Common myeloid progenitor, CD34-positive (primary cell): ENCODE measurements at places on chromosomes 1 and 21.

DNA sequence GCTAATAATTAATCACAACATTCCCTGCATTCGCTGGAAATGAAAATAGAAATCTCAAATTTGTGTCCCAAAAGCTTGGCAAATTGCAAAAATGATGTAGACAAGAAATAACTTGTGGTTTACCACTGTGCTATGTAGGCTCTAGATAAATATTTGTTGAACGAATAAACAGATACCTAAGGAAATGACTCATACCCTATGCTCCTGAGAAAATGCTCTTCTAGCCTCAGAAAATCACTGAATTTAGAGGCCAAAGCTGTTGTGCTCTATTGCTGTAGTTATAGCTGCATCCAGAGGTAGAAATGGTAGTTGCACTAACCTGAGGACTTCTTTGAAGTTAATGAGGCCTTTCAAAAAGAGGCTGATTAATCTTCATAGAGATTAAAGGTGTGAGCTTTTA lies 142.0 kb upstream of the ZNHIT6 start:
- peak; percentile 57 for DNase-seq

GRCh38 chr1:47708019-47708535 lies 270.2 kb downstream of the FOXD2 start:
- no peak for DNase-seq

DNA sequence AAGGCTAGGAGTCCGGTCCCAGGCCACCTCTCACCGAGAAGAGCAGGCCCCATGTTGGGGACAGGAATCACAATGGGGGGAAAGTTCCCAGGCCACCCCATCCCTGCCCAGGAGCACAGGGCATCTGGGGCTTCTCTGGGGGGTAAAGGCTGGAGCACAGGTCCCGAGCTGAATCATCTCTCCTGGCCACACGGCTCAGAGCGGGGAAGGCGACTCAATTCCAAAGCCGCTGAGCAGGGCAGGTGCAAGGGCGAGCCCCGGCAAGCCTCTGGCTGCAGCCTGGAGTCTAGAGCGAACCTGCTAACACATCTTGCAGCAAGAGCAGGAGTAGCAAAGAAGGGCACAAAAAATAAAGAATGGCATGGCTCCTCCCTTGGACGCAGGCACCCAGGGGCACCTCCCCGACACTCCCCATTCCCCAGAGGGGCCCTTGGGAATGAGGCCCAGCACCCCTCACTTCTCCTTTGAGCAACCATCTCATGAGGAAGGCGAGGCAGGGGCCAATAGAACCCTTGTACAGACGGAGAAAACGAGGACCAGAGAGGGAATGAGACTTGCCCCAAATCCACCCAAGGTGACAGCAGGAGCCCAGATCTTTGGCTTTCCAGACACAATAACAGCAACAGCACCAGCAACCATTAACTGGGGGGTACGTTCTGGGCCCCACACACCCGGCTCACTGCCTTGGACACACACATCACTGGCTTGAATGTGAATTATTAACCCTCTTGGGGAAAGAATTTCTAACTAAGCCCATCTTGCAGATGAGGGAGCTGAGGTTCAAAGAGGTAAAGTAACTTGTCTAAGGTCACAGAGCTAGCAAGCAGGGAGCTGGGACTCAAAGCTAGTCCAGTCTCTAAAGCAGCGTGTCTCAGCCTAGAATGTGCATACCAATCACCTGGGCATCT lies 20.7 kb upstream of the ALDH4A1 start:
- no peak for DNase-seq

DNA sequence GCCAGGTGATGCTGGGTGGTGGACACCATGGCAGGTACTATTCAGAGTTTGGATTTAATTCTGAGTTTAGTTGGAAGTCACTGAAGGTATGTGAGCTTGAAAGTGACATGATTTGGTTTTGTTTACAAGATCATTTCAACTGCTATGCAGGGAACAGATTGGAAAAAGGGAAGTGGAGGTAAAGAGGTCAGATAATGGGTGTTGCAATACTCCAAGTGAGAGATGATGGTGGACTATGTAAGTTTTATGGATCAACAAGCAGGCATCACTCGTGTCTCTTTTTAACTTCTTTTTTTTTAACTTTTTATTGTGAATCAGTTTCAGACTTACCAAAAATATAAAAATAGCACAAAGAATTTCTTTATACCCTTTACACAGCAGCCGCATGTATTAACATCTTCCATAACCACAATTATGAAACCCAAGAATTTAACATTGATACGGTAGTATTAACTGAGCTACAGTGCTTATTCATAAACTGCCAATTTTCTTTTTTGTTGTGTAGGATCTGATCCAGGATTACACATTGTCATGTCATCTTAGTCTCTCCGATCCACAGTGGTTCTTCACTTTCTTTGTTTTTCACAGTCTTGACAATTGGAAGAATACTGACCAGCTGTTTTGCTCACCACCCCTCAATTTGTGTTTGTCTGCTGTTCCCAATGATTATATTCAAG lies 24.9 kb upstream of the NHLH2 start:
- DNase-seq, result no peak

- DNase-seq, result peak; percentile 25
Observed at GRCh38 chr1:52569449-52570210, 16.7 kb upstream of the TUT4 start.

- DNase-seq, result peak; percentile 23
Observed at GRCh38 chr1:178934546-178934945, 63.7 kb upstream of the ANGPTL1 start.

- DNase-seq, result no peak
Observed at GRCh38 chr21:29350246-29350779, 51.6 kb downstream of the BACH1 start.

DNA sequence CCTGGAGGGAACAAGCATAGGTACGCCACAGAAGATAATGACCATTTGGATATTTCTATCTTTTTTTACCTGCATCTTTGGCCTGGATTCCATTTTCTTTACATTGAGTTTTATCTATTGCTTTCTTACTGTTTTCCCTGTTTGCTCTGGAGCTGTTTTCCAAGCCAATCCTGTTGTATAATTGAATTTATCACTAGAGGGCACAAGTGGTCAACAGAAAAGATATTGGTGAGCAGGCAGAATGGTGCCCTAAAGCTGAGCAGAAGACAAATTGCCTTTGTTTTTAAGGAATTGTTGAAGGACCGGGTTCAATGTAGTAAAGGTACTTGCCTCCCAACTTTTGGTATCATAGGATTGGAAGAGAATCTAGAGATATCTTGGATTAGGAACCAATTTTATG lies 152.8 kb downstream of the PPP1R12B start:
- DNase-seq, result peak; percentile 28

DNA sequence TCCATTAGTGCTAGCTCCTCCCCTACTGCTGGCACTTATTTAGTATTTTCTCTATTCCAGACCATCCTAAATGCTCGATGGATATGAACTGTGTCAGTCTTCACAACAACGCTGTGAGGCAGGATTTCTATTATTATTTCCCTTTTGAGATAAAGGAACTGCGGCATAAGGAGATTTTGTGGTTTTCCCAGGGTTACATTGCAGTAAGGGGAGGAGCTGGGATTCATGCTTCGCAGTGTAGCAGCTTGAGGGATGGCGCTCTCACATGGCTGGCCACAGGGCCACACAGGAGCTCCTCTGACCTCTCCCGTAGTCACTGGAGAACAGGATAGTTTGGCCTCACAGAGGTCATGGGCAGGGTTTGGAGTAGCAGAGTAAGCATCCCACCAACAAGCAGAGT lies 116.9 kb downstream of the BEND5 start:
- DNase-seq, result no peak
